ENCODE measurements at places on chromosomes 5 and 9.

DNA sequence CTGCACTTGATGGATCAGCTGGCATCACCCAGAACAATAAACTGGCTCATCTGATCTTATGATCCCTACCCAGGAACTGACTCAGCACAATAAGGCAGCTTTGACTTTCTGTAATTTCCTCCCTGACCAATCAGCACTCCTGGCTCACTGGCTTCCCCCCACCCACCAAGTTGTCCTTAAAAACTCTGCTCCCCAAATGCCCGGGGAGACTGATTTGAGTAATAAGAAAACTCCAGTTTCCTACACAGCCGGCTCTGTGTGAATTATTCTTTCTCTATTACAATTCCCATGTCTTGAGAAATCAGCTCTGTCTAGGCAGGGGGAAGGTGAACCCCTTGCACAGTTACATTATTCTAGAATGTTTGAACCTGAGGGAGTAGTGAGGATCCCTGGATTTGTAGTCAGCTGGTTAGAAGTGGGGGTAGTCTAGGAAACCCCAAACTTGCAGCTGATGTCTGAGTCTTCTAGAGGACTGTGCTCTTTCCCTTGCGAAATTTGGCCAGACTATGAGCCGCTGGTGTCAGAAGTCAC lies 111.7 kb upstream of the NEK6 start:
- no peak for DNase-seq

- DNase-seq: no peak
These were observed 16.7 kb downstream of the SLC36A1 start for GRCh38 chr5:151464101-151464500.

DNA sequence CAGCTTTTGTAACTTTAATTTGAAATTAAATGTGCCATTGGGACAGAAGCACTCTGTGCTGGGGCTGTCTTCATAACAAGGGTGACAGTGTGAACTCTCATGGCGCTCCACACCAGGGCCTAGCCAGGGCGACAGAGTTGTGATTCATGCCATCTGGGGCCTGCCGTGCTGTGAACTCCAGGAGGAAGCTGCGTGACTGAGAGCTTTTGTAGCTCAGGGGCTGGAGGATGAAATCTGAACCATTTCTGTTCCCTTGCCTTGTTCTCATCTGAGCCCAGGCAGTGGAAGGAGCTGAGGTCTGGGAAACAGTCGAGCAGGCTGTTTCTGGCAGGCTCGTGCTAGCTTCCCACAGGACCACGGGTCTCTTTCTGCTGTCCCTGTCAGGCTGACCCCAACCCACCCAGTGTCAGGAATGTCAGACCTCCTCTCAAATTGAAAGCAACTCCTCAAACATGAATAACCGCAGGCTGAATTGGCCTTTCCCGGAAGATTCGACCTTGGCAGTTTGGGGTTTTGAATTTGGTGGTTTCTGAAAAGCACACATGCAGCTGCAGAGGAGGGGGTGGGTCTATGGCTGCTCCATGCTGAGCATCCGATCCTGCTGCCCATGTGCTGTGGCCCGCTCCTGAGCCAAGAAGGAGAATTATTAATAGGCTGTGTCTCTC lies 69.2 kb upstream of the RPS23 start:
- DNase-seq: no peak

DNA sequence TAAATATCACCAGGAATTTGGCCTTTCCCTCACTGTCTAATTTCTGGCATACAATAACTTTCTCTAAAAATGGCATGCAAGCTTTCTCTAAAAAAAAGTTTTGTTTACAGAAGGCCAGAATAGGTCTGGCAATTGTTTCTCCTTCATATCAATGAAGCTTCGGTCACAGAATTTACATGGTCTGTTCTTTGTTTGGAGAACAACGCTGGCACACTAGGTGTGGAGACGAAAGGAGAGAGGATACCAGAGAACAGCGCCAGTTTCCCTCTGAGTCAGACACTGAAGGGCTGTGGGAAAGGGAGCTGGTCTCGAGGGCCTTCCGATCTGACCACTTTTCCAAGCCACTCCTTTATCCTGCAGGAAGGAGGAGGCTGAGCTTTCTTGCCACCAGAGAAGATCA lies 60.1 kb upstream of the ITGA1 start:
- no peak for DNase-seq

- no peak for DNase-seq
These were observed 6.9 kb downstream of the NKD2 start for GRCh38 chr5:1015507-1015906.

GRCh38 chr5:3354606-3355005 lies 241.0 kb upstream of the IRX1 start:
- DNase-seq: no peak

GRCh38 chr9:89743573-89744254 lies 138.9 kb downstream of the GADD45G start:
- peak; percentile 18 for DNase-seq

DNA sequence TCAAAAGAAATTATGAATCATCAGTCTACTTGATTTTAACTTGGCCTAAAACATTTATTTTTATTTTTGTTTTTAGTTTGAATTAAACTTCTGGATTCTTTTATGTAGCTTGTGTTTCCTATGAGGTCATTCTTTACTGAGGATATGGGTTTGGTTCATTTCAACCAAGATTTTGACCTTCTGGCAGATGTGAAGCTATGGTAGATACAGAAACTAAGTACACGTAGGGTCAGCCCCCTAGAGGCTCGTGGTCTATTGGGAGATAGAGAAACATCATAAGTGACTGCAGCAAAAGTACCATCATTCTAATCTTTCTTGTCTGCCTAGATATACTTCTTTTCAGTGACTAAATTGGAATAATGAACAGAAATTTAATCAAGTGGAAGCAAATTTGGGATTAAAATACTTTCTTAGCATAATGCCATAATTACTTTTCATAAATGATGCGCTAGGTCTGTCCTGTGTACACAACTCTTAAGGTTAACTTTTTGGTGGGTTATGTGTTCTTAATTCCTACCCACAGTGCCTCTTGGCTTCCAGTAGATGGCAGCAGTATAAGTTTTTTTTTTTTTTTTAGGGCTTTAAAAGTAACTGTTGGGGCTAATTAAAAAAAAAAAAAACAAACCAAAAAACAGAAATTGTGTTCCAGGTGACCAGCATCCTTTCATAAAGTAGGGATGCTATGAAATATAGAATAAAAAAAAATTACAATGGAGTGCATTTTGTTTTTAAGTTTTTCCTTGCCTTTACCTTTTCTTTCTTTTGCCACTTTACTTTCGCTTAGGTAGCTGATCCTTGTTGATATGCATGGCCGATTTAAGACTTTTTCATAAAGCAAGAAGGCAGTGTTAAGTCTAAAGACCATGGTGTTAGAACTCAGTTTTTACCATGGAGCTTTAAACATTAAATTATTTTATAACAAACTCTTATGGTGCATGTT lies 49.9 kb downstream of the LRRTM2 start:
- no peak for DNase-seq

DNA sequence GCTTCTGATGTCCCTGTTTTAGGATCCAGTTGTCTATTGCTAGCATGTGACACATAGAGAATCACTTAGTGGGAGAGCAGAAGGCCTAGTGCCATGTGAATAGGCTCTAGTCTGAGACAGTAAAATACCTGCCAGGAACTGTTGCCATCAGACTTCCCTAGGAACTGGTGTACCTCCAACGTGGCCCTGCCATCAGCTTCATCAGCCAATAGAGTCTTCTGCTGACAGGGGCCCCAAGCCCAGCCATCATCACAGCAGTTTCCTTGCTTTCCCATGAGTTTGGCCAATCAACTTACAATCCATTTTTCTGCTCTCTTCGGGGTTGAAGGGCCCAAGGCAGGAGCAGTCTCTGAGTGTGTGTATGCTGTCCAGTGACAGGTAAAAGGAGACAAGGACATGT lies 128.4 kb upstream of the ADRA1B start:
- DNase-seq: no peak

DNA sequence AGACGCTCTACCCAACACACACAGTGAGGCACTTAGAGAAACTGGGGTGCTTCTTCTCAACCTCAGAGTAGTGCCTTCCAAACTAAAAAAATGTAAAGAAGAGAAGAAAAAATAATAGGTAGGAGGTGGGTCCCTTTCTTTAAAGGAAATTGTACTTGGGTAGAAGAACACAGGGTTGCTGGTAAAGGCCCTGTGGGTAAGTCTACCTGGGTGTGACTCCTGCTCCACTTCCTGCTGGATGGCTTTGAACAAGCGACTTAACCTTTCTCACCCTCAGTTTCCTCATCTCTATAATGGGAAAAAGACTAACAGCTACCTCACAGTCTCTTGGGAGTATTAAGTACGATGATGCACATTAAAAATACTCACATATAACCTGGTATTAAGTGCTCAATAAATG lies 32.1 kb upstream of the GLRA1 start:
- DNase-seq: no peak

DNA sequence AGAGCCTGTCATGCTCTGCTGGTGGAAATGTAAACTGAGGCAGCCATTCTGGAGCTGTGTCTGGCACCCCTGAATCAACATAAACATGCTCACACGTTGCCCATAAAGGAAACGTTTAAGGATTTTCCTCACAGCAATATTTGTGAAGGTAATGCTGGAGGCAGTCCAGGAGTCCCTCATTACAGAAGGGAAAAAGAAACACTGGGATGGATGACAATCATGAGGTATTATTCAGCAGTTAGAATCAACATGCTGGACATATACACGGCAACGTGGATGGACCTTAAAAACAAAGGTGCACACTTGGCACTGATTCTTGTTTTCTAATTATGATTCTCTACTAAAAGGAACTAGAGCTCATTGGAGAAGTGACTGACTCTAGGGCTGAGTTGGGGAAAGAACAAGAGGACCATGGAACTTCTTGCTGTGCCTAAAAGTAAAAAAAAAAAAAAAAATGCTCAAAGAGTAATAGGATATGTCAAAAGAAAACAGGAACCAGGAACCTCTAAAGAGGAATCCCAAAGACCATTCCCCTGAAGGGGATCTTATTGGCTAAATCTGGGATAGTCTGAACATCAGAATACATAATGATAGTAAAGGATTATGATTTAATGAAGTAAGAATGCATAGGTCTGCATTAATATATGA lies 18.6 kb downstream of the B4GALT1 start:
- no peak for DNase-seq

DNA sequence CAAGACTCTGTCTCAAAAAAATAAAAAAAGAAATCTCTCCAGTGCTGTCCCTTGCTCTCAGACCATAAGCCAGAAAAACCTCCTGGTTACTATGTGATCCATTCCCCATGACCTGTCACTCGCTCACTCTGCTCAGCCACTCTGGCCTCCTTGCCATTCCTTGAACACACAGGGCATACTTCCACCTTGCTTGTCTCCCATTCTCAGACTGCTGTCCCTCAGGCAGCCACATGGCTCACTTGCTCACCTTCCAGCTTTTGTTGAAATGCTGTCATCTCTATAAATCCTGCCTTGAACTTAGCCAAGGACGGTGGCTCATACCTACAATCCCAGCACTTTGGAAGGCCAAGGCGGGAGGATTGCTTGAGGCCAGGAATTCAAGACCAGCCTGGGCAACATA lies 82.9 kb downstream of the UGCG start:
- DNase-seq: no peak

DNA sequence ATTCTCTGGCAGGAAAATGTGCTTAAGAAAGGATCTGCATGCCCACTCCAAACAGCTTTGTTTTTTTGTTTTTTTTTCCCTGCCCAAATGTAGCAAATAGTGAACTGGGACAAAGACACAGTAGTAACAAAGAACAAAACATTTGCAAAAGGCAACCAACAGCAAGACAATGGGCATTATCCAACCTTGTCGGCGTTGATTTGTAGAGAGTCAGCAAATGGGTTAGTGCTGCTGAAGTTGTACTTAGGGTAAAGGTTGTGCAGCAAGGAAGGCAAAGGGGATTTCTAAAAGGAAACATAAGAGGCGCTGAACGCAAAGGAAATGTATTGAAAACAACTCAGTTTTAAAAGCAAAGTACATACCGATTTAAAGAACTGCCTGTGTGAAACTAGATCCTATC lies 136.2 kb downstream of the MPDZ start:
- no peak for DNase-seq

DNA sequence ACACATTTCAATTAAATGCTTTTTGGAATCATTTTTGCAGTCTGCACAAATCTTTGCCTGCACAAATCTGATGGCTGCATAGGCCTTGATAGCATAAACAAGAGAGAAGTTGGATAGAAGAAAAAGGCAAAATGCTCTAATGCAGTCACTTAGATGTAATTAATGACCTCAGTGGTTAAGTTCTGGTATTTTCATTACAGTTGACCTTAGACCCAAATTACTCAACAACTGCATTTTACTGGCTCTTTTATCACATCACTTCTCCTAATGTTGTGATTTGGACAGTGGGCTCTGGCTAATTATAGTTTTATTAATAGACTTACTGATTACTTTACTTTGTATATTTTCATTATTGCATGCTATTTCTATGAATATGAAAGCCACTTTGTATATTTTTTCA lies 34.3 kb downstream of the NTRK2 start:
- no peak for DNase-seq

- DNase-seq: no peak
These were observed 6.1 kb downstream of the RORB start for GRCh38 chr9:74503219-74503618.

GRCh38 chr5:157538311-157538710 lies 37.3 kb downstream of the ADAM19 start:
- no peak for DNase-seq

- no peak for DNase-seq
These were observed 60.4 kb upstream of the CKMT2 start for GRCh38 chr5:81172710-81173109.

DNA sequence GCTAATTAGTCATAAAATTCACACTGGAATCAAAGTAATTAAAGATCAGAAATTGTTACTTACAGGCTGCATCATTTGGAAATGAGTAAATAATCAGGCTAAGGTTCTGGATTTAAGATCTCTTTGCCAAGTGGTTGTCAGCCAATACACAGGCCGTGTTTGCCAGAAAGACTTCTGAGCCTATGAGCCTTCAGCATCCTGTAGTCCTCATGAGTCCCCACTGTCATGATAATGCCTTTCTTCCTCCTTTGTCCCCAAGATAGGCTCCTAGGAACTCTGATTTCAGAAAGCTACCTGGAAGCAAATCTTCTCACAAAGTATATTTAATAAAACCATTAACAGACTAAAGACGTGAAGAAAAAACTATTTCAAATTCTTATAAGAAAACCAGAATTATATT lies 810.5 kb downstream of the DNAH5 start:
- DNase-seq: no peak

GRCh38 chr5:72238712-72239445 lies 81.2 kb downstream of the MRPS27 start:
- no peak for DNase-seq

DNA sequence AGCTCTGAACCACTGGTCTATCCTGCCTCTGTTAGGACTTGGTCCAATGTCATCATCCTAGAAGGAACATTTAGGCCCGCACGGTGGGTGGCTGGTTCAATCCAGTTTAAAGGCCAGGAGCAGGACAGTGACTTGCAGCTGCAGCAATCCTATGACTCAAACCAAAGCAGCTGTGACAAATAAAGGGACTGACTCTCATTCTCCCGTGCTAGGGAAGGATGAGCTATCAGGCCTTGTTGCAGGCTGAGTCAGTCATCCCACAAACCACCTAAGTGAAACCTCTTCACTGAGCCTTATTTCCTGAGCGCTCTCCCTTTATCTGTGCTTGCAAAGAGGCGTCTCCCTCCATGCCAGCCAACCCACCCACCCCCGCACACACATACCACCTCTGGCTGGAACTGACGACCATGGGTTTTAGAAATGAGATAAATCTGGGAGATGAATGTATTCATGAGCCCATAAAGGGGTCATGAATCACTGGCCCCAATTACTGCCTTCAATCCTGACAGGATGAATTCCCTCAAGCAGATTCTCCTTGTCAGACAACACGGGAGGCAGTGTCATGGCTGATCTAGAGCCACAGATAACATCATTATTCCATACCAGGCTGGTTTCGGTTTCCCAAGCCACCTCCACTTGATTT lies 93.4 kb downstream of the KCNIP1 start:
- DNase-seq: no peak
